A172 (cell line): ENCODE measurements at places on chromosomes 2 and 18. TPM values are rescaled to one million over a fixed set of nuclear protein-coding genes. Genes with fewer than 3 reads are reported as not detected.

GRCh38 chr2:196591004-196591403, 48.5 kb upstream of the CCDC150 start:
- no peak for DNase-seq

DNA sequence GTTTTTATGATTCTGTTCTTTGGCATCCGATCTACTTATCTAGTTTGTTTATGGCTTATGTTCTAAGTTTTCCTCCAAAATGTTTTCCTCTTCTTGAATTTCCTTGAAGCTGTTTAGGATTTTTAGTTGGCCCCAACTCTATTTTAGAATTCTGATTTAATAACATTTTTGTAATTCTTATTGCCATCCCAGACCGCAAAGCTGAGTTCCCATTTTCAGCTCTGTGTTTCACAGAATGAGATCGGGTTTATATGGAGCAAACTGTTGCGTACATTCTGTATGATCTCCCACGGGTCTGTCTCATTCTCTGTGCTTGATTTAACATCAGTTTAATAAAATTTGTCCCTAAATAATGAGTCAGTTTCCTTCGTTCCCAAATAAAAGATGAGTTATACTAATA, 59.3 kb downstream of the DPP4 start:
- DNase-seq = no peak

The C2orf80 gene
- not detected in 2 replicates for total RNA-seq

- no peak for DNase-seq
Observed at GRCh38 chr2:11807156-11808015, 61.0 kb downstream of the LPIN1 start.

The SERPINB12 gene
- not detected in 2 replicates for total RNA-seq

- no peak for DNase-seq
Observed at GRCh38 chr2:26885651-26886329, 37.9 kb downstream of the DPYSL5 start.

GRCh38 chr2:23351388-23352141, 33.4 kb upstream of the KLHL29 start:
- DNase-seq = peak; percentile 21

DNA sequence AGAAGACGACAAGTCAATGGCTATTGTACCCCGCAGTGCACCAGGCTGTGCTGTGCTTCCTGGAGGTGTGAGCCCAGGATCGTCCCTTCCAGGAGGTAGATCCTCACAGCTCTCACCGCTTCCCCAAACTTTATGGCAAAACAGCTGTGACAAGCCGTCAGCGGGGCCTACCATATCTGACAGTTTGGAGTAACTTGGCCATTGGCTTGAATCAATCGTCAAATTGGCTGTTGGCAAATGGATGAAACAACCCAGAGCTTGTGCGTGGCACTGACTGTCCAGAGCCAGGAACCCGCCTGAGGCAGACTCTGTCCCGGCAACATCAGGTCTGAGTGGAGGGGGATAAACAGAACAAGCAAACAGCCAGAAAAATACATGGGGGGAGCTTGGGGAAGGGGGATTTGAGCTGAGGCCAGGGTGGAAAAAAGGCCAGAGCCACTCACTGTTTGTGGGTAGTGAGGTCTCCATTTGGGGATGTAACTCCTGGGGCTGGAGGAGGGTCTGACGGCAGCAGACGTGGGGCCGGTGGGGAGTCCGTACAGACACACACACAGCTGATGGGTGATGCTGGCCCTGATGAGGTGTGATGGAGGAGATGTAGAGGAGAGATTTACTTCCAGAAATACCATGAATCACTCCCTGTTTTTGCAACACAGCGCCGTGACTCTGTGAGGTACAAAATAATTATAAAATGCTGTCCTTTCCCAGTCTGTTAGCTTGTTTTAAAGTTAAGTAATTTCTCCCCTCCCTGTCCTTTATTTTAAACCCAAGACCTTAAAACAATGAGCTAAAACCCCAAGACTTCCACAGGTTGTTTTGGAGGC, 174.8 kb downstream of the TWIST2 start:
- no peak for DNase-seq
